ENCODE measurements at places on chromosomes 2 and 18.

- DNase-seq, result no peak
These were observed 439.3 kb upstream of the TRIB2 start for GRCh38 chr2:12277241-12278034.

DNA sequence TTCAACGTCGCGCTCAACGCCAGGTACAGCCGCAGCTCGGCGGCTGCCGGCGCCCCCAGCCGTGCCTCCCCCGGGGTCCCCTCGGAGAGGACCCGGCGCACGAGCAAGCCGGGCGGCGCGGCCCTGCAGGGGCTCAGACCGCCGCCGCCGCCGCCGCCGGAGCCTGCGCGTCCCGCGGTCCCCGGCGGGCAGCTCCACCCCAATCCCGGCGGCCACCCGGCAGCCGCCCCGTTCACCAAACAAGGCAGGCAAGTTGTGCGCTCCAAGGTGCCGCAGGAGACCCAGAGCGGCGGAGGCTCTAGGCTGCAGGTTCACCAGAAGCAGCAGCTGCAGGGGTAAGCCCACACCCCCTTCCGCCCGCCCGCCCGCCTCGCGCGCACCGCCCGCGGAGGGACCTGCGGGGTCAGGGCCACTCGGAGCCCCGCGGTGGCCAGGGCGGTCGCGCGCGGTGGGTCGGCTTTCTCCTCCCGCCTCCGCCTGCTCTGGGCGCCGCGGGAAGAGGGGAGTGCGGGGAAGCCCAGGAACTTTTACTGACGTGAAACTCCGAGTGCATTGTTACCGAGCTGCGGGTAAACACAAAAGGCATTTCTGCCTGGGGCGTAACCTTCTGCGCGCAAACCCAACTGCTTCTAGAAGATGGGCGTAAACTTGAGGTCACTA, 861 bp downstream of the LTBP1 start:
- DNase-seq, result no peak

GRCh38 chr2:140654565-140654964, 1476.3 kb downstream of the LRP1B start:
- no peak for DNase-seq

- DNase-seq, result no peak
These were observed 118.8 kb upstream of the RBMS1 start for GRCh38 chr2:160612266-160612856.

DNA sequence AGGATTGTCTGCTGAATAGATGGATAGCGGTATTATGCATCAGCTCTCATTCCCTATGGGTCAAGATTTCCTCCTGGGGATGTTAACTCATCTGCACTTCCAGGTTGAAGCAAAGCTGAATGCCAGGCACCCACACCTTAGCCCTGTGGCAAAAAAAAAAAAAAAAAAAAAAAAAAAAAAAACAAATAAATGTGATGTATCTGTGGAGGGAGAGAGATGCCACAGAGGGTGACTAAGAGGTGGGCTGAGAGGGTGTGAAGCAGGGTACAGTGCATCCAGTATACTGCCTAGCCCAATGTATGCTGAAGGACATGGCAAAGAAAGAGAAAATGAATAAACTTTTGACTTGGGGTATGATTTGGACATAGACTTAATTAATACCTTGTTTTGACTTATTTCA, 91.4 kb downstream of the COPS8 start:
- no peak for DNase-seq

GRCh38 chr18:30787410-30787809, 255.1 kb downstream of the DSC3 start:
- DNase-seq, result no peak

- DNase-seq, result no peak
These were observed 105.3 kb upstream of the PGAP1 start for GRCh38 chr2:197031803-197032202.

- no peak for DNase-seq
These were observed 126.6 kb upstream of the PPP1CB start for GRCh38 chr2:28624793-28625701.

DNA sequence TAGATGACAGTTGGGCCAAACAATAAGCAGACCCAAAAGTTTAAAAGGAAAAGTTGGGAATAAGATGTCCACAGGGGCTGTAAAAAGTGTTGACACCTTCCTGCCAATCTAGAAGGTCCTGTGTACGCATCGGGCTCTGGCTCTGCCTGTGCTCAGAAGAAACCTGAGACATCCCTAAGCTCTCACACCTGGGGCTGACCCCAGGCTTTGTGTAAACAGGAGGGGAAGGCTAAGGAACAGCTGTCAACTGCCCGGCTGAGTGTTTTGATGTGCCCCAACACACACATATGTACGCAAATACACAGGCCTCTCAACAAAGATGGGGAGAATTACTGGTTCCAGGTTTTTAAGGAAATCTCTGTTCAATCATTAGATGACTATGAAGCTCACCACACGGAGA, 59.5 kb downstream of the TMEM131 start:
- no peak for DNase-seq

GRCh38 chr2:56741601-56742102, 557.9 kb downstream of the CCDC85A start:
- no peak for DNase-seq

- no peak for DNase-seq
These were observed 79.3 kb downstream of the PLA2R1 start for GRCh38 chr2:159982842-159983785.

DNA sequence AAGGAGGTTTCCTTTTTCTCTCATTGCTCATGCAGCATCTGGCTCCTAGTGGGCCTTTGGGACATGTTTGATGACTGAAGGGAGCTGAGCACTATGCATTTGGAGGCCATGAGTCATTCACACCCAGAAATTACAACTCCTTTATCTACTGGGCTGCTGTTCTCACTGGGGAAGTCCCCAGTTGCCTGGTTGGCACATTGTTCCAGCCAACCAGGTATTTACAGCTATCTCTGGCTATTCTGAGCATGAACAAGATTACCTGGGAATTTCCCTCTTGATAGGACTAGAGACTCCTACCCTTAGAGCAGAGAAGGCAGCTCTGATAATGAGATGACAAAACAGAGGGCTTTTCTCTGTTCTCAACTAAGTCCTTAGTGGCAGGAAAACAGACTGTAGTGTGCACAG, 206.5 kb downstream of the SETBP1 start:
- DNase-seq, result no peak

- DNase-seq, result no peak
These were observed 88.5 kb upstream of the RANBP2 start for GRCh38 chr2:108630567-108631405.

- no peak for DNase-seq
These were observed 161.5 kb downstream of the PHLPP1 start for GRCh38 chr18:62876828-62877227.

GRCh38 chr2:174224665-174225288, 23.6 kb downstream of the OLA1 start:
- no peak for DNase-seq

DNA sequence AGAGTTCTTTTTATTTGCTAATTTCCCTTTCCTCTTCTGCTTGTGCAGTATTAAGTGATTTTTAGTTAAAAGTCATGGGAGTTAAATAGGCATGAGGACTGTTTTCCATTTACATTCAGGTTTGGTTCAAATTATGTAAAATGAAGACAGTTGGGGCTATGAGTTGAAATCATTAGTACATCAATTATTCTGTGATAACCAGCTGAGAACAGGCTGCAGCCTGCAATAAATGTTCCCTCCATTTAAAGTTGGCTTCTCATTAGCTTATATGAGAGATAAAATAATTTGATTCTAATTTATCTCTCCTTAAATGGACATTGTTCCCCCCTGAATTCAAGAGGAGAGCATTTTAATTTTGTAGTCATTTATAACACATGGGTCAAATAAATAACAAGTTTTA, 48.3 kb downstream of the RHBDD1 start:
- no peak for DNase-seq

- no peak for DNase-seq
These were observed 196.4 kb upstream of the HDAC4 start for GRCh38 chr2:239597216-239597615.

DNA sequence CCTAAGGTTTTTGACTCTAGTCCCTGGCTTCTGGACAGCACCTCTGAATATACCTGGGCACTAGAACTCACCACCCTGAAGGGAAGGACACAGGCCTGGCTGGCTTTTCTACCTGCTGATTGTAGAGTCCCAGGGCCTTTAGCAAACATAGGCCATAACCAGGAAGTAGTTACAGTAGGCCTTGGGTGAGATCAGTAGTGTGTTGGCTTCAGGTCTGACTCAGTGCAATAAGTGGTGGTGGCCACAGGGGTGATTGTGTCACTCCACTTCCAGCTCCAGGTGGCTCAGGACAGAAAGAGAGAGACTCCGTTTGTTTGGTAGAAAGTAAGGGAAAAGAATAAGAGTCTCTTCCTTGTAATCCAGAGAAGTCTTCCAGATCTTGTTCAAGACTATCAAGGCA, 101.7 kb upstream of the LGALSL start:
- no peak for DNase-seq

- DNase-seq, result no peak
These were observed 158.9 kb downstream of the LDLRAD4 start for GRCh38 chr18:13377496-13377895.

DNA sequence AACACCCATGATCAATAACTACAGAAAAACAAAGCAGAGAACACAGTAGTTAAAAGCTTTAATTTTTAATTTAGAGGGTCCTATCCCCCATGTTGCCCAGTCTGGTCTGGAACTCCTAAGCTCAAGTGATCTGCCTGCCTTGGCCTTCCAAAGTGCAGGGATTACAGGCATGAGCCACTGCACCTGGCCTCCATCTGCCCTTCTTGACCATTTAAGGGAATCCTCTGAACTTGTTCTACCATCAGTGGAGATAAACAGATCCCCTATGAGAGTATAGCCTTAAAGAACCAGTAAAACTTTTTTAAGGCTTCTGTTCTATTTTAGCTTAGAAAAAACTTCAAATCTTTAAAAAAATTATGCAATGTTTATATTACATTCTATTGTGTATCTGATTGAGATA, 13.5 kb upstream of the ATP5MC3 start:
- DNase-seq, result no peak

GRCh38 chr2:190794790-190795189, 85.8 kb upstream of the GLS start:
- DNase-seq, result no peak

GRCh38 chr2:164975891-164976290, 20.6 kb upstream of the SLC38A11 start:
- DNase-seq, result no peak

DNA sequence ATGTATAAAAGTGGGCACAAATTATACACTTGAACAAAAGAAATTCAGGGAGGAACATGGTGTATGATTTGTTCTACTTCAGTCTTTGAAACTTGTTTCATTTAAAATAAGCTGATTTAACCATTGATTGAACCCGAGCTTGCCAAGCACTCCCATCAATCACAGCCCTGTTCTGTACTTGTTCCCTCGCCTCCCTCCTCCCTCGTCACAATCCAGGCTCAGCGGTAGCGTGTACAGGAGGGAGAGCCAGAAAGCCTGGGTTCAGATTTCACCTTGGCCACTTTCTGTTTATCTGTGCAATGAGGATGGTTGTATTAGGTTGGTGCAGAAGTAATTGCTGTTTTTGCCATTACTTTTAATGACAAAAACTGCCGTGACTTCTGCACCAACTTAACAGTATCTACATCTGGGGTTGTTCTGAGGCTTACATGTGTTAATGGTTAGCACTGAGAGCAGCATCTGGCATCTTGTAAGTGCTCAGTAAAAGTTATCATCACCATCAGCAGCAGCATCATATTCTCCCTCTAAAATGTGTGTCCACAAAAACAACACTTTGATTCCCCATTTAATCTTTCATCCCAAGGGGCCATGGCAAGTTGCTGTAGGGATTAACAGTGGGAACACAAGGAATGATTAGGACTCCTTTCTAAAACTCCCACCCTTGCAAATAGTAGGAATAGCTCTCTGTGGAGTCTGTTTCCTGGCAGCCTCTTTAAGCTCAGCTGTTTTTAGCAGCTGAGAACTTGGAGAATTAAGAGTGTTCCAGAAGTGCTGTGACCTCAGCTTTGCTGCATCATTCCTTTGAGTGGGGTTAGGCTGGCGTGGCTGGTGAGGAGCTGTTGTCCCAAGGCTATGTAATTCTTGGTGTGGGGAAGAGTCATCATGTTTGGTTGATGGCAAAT, 4.7 kb downstream of the DPYSL5 start:
- no peak for DNase-seq

GRCh38 chr2:168060986-168061750, 186.2 kb downstream of the STK39 start:
- no peak for DNase-seq

- DNase-seq, result no peak
These were observed 255.4 kb downstream of the NDUFA10 start for GRCh38 chr2:239769554-239770245.

GRCh38 chr2:128472789-128473174, 154.1 kb upstream of the HS6ST1 start:
- no peak for DNase-seq

- no peak for DNase-seq
These were observed 241.6 kb upstream of the VRK2 start for GRCh38 chr2:57804971-57805370.

- DNase-seq, result no peak
These were observed 98.1 kb downstream of the RNF144A start for GRCh38 chr2:7015007-7015950.

DNA sequence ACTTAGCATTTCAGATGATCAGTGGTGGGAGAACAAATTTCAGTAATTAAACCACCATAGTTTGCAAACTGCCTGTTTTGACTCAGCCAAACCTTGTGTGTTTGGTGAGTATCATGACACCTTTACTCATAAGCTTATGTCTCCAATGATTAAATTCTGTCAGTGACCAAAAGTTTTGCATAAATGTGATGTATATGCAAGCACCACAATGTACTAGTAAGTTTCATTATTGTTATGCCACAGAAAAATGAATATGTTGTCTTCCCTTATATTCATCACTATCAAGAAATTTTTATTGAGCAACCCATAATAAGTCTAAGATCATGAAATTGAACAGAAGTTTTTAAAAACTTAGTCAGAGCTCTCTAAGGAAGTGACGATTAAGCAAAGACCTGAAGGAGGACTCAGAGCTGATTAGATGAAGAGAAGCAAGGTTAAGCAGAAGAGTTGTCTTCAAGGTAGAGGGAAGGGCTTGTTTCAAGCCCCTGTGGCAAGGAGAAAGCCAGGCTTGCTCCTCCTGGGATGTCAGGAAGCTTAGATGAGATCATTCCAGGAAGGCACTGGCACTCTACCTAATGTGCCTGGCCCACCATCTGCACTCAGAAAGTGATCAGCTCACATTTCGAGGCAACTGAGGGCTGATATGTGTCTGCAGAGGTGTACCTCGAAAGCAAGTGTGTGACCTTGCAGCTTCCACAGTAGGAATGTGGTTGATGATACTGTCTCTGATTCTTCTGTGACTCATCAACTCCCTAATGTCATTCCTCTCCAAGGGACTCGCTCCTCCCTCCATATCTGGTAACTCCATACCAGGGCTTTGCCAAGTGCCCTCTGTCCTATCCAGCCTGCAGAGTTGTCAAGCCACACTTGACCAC, 54.7 kb downstream of the KCTD18 start:
- no peak for DNase-seq

GRCh38 chr2:64858541-64859311, 130.5 kb upstream of the SLC1A4 start:
- DNase-seq, result peak; percentile 32
